ENCODE measurements at places on chromosomes 7 and 10.

DNA sequence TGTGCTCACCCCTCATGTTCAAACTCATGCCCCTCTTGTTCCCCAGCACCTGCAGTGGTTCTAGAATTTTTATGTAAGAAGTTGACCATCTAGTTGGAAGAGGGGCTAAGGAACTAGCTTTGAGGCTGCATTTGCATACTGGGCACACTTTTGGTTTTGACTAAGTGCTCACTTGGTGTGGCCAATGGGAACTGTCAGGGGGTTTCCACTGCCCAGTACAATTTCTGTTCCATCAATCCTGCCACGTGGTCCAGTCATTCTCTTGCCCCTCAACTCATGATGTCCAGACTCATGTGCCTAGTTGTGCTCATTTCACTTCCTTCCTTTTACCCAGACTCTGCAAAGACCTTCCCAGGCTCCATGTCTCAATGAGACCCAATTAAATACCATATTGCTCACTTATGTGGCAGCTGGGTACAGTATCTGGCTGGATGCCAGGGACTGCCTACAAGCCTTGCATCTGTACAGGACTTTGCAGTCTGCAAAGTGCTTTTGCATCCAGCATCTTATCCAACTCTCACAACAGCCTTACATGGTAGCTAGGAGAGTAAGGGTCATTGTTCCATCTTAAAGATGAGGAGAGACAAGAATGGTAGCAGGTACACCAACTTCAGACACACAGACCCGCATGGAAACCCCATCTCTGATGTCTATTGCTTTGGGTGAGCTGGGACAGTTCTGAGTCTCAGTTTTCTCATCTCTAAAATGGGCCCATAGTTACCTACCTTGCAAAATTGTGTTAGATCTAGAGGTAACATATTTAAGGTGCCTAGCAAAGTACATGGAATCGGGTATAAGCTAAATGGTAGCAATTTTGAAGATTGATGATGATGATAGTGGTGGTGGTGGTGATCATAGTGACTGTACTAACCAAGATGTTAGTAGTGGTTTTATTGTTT lies 30.1 kb upstream of the KCNMA1 start:
- no peak for DNase-seq

DNA sequence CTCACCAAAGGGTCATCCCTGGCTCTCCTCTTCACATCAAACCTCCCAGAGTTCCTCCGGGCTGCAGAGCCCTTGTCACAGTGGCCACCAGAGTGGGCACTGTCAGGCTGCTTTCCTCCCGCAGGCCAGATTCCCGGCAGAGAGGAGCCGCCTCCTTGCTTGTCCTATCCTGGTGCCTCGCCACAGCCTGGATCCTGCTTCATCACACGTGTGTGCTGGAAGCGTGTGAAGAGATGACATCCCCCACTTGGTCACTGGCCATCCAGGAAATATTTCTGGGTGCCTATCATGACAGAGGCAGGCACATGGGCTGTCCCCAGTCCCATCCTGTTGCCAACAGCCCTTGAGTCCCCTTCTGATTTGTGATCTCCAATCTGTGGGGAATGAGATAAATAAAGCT lies 15.0 kb downstream of the INSIG1 start:
- DNase-seq: no peak

DNA sequence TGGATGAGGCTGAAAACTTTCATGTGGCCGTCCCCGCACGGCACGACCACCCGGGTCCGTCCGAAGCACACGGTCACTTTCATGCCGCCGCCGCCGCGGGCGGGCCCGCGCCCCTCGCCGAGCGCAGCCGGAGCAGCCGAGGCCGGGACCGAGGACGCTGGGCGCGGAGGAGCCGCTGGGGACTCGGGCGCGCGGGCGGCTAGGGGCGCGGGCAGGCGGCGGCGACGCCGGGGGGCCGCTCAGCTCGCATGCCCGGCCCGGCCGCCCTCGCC lies 247 bp downstream of the PARD3 start:
- no peak for DNase-seq

DNA sequence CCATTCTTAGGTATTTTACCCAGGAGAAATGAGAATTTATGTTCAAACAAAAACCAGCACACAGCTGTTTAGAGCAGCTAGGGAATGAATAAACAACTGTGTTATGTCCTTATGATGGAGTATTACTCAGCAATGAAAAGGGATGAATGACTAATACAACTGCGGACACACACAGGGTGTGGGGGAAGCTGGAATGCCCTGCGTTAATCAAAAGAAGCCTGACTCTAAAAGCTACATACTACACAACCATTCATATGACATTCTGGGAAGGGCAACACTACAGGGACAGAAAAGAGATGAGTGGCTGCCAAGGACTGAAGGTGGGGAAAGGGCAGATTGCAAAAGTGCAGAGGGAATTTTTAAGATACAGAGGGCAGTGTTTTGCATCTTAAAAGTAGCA lies 64.0 kb downstream of the DLG5 start:
- DNase-seq: no peak

GRCh38 chr7:146736446-146737190 lies 620.0 kb downstream of the CNTNAP2 start:
- no peak for DNase-seq

- no peak for DNase-seq
Observed at GRCh38 chr10:124995605-124996004, 53.7 kb downstream of the ZRANB1 start.

GRCh38 chr7:129789652-129790051 lies 163.1 kb downstream of the UBE2H start:
- DNase-seq: no peak

DNA sequence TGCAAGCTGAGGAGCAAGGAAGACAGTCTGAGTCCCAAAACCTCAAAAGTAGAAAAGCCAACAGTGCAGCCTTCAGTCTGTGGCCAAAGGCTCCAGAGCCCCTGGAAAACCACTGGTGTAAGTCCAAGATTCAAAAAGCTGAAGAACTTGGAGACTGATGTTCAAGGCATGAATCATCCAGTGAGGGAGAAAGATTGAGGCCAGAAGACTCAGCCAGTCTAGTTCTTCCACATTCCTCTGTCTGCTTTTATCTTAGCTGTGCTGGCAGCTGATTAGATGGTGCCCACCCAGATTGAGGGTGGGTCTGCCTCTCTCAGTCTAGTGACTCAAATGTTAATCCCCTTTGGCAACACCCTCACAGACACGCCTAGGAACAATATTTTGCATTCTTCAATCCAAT lies 20.1 kb upstream of the MDFIC start:
- peak; percentile 79 for DNase-seq

DNA sequence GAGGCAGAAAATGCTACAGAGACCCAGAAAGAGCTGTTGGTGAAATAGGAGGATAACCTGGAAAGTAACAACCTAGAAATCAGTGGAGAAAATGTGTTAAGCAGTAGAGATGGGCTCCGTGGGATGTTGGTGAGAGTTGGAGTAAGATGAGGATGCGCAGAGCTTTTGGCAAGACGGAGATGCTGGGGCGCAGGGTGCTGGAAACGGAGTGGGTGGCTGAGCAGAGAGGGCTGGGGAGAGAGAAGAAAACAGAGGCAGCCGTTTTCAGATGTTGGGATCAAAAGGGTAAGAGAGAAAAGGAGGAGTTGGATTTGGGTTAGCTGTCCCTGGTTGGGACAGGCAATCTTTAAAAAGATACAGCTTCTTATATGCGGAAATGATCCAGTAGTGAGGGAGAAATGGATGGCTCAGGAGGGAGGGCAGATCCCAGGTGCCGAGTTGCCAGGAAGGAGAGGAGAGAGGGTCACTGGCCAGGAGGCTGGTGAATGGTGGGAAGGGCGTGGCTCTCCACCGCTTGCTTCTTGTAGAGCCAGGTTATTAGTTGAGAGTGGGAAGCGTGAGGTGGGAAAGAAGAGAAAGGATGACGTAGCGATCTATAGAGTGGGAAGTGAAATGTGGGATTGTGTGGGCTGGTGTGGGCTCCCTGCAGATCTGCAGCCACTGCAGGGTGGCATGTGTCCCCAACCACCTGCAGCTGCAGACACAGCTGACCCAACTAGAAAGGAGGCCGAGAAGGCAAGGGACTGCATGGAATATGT lies 182.2 kb upstream of the SVIL start:
- DNase-seq: no peak

DNA sequence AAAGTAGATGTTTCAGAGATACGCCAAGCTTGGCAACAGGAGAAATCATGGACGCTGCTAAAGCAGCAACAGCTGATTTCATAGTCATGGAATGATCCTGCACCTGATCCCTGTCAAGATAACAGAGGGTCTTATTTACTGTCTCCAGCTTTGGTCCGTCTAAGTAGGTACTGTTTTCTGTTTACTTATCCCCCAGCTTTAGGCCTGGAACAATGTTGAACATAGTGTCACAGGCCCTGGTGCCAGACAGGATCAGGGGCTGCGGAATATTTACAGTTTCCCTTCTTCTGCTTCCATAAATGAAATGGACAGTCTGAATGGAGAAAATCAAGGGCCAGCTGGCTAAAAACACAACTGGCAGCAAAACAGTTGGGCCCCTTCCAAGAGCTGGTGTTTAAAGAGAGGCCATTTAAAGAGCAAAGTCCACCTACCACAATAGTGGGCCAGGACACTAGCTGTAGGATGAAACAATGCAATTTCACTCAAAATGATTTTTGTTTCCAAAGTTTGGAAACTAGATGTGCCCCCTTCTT lies 2.9 kb downstream of the GPR37 start:
- DNase-seq: no peak

GRCh38 chr7:4018601-4019316 lies 663.3 kb upstream of the FOXK1 start:
- no peak for DNase-seq

DNA sequence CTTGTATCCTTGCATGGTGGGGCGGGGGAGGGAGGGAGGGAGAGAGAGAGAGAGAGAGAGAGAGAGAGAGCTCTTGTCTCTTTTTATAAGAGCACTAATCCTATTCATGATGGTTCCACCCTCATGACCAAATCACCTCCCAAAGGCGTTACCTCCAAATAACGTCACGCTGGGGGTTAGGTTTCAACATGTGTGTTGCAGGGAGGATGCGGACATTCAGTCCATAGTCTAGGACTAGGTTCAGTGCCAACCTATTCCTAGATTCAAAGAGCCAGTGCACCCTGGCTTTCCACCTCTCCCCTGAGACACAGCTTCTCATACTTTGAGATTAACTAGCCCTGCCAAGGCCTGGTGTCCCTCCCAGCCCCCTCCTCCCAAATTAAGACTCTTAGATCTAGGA lies 123.0 kb downstream of the GRK5 start:
- DNase-seq: no peak

GRCh38 chr7:148211740-148212151 lies 378.8 kb upstream of the C7orf33 start:
- DNase-seq: no peak

Measured in fibroblast of skin of abdomen (primary cell).